ENCODE measurements at places on chromosomes 12 and 14. TPM values are rescaled to one million over a fixed set of nuclear protein-coding genes. Genes with fewer than 3 reads are reported as not detected.

Gene RPGRIP1
- 0.41 TPM for total RNA-seq

Gene CDK17
- 18.7 TPM for total RNA-seq

Gene EVL
- 61.5 TPM for total RNA-seq

Gene OR4E1
- not detected for total RNA-seq

Gene CLEC4D
- total RNA-seq, result not detected

- H3K4me1 ChIP-seq, result no peaks in the 10 kb centered on the region
- peaks cover 76% of the 10 kb centered on the region for H3K36me3 ChIP-seq
- no peak overlapping the region for H3K4me3 ChIP-seq
- DNase-seq, result peak; percentile 8
- H3K27me3 ChIP-seq, result peaks cover 13% of the 10 kb centered on the region
- no peak overlapping the region for H3K27ac ChIP-seq
These were observed 1482.5 kb upstream of the TMEM132C start for GRCh38 chr12:126784328-126784921.

DNA sequence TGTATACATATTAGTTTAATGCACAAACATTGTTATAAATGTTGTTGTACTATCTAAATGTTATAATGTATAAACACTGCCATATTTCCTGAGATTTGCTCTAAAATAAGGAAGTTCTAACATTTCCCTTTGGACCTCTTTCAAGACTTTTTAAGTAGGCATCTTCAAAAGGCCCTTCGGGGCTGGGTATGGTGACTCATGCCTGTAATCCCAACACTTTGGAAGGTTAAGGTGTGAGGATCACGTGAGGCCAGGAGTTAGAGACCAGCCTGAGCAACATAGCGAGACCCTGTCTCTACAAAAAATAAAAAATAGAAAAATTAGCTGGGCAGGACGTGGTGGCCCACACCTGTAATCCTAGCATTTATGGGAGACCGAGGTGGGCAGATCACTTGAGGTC, 35.5 kb downstream of the FBLN5 start:
- no peak overlapping the region for H3K27ac ChIP-seq
- no peak overlapping the region for H3K4me3 ChIP-seq
- H3K36me3 ChIP-seq, result no peaks in the 10 kb centered on the region
- peaks cover 7% of the 10 kb centered on the region for H3K4me1 ChIP-seq

DNA sequence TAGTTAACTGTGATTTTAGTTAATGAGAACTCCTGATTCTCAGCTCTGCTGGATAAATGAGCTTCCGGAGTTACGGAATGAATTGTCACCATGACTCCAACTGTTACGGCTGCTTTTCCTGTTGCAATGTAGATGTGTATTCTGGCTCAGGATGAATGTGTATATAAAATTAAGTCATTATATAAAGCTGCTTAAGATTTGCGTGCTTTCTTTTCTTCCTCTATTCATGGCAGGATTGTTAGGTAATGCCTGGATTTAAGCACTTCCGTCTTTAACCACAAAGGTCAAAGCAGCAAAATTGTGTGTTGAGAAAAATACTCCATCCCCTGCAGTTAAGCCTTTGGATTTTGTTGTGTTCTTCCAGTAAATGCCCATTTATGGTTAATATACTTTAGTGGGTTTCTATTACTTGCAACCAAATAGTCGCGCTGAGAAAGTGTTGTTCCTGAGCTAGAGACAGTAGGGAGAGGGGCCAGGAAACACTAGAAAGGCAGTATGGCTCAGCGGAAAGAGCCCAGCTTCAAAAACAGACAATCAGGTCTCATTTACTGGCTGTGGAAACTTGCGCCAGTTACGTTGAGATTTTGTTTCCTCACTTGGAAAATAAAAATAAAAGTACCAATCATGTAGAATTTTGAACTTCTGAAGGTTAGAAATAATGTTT, 9.4 kb upstream of the CCDC175 start:
- H3K4me3 ChIP-seq, result no peak overlapping the region
- no peaks in the 10 kb centered on the region for H3K36me3 ChIP-seq
- H3K27me3 ChIP-seq, result no peaks in the 10 kb centered on the region
- DNase-seq, result no peak
- H3K27ac ChIP-seq, result no peak overlapping the region

DNA sequence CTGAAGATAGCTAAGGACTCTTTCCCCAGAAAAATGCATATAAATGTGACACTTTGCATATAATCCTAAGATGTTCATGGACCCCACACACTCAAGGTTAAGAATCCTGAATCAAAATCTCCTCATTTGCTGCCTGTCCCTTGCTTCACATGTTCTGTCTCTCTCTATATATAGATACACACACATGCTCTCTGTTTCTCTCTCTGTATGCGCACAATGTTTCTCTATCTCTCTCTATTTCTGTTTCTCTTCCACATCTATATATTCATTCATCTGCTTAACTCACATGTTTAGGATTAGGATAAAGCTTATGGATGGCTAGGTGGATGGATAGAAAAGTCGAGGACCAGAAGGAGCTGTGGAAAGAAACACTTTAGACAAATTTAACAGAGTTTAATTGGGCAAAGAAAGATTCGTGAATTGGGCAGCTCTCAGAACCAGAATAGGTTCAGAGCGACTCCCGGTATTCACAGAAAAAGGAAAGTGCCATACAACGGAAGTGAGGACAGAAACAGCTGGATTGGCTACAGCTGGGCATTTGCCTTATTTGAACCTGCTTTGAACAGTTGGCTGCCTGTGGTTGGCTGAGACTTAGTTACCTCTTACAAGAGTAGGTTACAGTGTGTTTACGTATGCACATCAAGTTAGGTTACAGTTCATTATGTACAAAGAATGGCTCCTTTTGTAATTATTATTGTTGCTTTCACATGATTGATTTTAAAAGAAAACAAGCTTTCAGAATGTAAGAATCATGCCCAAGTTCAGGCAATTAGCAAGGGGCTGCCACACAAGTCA, 57.6 kb downstream of the EMP1 start:
- no peaks in the 10 kb centered on the region for H3K36me3 ChIP-seq
- H3K27ac ChIP-seq, result no peak overlapping the region
- DNase-seq, result no peak
- H3K4me1 ChIP-seq, result peaks cover 32% of the 10 kb centered on the region

- H3K27ac ChIP-seq, result no peak overlapping the region
- H3K36me3 ChIP-seq, result no peaks in the 10 kb centered on the region
- no peak overlapping the region for H3K4me3 ChIP-seq
- H3K27me3 ChIP-seq, result no peaks in the 10 kb centered on the region
- no peak for DNase-seq
- H3K4me1 ChIP-seq, result peaks cover 46% of the 10 kb centered on the region
These were observed 64.1 kb upstream of the EGLN3 start for GRCh38 chr14:34014936-34015335.

DNA sequence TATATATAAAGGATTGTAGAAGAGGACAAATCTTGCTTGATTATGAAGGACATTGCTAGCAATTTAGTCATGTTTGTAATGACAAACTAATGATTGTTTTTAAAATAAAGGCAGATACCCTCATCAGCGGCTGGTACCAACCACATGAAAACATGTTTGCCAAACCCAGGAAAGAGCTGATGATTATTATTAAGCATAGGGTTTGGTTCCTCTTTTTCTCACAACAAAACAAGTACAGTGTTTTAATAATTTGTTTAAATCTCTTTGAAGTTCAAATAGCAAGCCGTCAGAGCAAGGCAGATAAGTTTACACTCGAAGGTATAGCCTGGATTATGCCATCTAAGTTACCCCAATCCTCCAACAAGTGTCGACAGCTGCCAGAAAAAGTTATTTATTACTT, 5.3 kb upstream of the SINHCAF start:
- H3K4me3 ChIP-seq, result no peak overlapping the region
- no peaks in the 10 kb centered on the region for H3K27me3 ChIP-seq
- H3K27ac ChIP-seq, result no peak overlapping the region
- H3K36me3 ChIP-seq, result no peaks in the 10 kb centered on the region

DNA sequence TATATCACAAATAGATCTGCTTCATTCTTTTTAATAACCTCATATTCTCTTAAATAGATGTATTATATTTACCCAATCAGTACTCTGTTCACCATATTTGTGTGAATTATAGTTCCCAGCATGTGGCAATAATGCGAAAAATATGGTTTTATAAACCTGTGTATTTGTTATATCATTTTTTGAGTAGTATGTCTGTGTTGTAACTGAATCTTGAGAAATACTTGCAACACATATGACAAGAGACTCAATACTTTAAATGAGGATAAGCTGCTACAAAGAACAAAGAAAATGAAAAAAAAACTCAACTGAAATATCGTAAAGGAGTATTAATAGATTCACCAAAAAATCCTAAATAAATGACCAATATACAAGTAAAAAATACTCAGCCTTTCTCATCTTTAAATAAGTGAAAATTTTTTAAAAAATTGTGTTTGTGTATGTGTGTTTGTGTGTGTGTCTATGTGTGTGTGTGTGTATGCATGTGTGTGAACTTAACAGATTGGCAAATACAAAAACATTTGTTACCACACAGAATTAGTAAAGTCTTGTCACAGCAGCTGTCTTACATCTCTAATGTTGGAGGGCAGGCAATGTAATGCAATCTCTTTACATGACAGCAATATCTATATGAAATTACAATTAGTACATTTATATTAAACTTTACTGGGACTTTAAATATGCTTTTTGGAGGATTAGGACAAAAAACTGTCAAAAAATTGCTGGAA, 441.9 kb upstream of the MGAT4C start:
- H3K4me3 ChIP-seq, result no peak overlapping the region
- H3K36me3 ChIP-seq, result no peaks in the 10 kb centered on the region
- no peak overlapping the region for H3K27ac ChIP-seq
- H3K27me3 ChIP-seq, result no peaks in the 10 kb centered on the region

- no peak for DNase-seq
- no peaks in the 10 kb centered on the region for H3K36me3 ChIP-seq
- no peak overlapping the region for H3K4me3 ChIP-seq
- H3K27me3 ChIP-seq, result peaks cover 22% of the 10 kb centered on the region
- no peak overlapping the region for H3K27ac ChIP-seq
These were observed 14.8 kb downstream of the ACVRL1 start for GRCh38 chr12:51922146-51922545.

DNA sequence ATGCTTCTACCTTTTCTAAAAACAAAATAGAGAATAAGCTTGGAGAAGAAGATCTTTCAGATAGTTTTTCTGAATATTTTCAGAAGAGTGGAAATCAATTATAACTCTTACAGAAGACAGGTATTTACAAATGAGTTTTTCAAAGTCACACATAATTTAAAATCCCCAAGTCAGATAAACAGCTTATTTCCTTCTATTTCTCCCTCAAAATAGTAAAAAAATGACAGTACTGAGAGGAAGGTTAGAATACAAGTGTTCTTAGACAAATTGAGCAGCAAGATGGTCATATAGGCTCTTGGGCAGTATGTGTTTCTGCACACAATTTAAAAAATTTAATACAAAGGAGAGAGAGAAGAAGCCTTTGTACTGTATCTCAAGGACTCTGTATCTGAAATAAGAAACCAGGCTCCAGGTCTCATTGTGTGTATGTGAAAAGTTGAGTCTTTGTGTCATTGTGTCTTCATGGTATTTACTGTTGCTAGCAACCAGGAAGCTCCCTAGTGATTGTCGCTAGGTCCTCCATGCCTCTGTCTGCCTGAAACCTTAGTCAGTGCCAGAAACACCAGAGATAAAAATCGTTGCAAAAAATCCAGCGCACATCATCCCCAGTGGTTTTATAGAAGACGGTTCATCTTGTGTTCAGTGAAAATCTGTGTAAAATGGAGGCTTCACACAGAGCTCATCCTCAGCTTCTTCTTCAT, 12.9 kb upstream of the TUBA1A start:
- H3K36me3 ChIP-seq, result no peaks in the 10 kb centered on the region
- peak overlapping the region; percentile 10 for H3K27ac ChIP-seq
- no peak overlapping the region for H3K4me3 ChIP-seq
- no peak for DNase-seq

DNA sequence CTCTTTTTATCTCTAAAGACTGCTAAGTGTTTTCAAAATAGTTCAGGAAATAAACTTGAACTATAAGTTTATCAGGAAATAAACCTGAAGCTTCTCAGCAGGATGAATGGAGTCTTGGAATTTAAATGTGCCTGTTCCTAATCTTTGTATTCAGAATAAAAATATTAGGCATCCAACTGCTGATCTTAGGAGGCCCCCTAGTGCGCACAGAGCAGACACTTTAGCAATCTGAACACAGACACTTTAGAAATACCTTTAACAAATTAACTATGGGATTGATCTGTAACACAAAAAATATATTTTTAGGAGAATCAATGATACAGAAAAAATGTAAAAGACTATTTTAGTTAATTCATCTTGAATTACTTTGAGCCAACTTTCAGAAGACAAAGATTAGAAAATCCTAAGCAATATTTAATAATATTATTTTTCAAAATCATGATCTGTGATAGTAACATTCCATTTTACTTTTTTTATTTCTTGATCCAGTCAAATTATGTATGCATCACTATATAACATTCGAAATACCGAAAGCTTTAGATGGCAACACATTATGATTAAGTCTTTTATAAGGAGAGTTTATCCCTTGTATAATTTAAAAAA, 80.9 kb downstream of the SLC41A2 start:
- H3K4me1 ChIP-seq, result no peaks in the 10 kb centered on the region
- H3K27me3 ChIP-seq, result peaks cover 6% of the 10 kb centered on the region
- no peak overlapping the region for H3K27ac ChIP-seq
- no peak for DNase-seq
- peaks cover 4% of the 10 kb centered on the region for H3K36me3 ChIP-seq

- no peaks in the 10 kb centered on the region for H3K36me3 ChIP-seq
- no peak for DNase-seq
- no peak overlapping the region for H3K4me3 ChIP-seq
- no peak overlapping the region for H3K27ac ChIP-seq
- H3K4me1 ChIP-seq, result peaks cover 24% of the 10 kb centered on the region
These were observed 183.2 kb upstream of the LRFN5 start for GRCh38 chr14:41423503-41423902.

- peaks cover 61% of the 10 kb centered on the region for H3K4me1 ChIP-seq
- peak; percentile 54 for DNase-seq
- H3K27ac ChIP-seq, result no peak overlapping the region
- peaks cover 12% of the 10 kb centered on the region for H3K36me3 ChIP-seq
These were observed 8.0 kb downstream of the ASCL1 start for GRCh38 chr12:102965281-102966155.

DNA sequence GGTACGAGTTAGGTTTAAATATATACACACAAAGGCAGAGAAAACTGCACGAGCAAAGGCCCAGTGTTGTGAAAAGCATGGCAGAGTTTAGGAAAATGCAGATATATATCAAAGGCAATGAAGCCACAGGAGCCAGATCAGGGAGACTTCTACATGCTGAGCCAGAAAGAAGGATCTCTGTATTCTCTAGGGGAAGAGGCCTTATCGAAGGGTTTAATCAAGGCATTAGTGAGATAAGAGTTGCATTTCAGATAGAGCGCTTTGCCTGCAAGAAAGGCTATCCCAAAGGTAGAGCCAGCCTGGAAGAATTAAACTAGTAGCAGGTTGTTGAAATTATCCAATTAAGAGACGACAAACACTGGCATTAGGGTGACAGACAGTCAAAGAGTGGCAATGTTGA, 7.6 kb downstream of the PTPRO start:
- no peaks in the 10 kb centered on the region for H3K36me3 ChIP-seq
- no peaks in the 10 kb centered on the region for H3K27me3 ChIP-seq
- H3K4me1 ChIP-seq, result no peaks in the 10 kb centered on the region
